ENCODE measurements at places on chromosomes 12 and 14.
A peak's percentile ranks its signal among the peaks of the same experiment; 100 is the strongest.

DNA sequence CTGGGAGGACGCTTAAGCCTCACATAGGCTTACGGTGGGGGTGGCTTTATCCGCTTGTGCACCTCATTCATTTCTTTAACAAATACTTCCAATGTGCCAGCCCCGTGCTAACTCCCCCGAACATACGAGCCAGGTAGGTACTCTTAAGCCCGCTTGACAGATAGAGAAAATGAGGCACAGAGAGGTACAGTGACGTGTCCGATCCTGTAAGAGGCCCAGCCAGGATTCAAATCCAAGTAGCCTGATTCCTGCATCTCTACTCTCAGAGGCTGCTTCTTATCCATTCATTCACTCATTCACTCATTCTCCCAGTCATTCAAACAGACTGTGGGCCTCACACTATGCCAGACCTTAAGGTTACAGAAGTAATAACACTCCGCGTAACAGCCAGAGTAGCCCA, 477 bp downstream of the OAS3 start:
- DNase-seq, result no peak

DNA sequence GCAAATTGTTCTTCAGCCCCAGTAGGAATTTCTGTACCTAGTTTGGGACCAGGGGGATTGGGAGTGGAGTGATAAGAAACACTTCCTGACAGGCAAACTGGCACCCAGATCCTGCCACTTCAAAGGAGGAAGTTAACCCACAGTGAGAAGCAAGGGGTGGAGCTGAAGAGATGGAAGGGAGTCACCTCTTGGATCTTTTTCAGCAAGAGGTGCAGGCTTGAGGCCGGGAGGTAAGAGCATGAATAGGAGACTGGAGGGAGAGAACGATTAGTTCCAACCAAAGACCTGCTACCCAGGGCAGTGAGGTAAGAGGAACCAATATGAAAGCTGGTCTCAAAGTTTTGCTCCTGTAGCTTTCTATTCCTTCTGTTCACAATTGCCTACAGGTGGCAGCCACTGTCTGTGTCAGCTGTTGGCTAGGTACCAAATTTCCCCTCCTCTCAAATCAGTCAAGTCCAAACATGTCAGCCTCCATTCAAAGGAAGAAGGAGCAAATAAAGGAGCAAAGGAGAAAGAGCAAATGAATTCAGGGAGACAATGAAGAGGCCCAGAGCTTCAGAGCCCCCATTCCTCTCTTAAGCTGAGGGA, 14.9 kb upstream of the TAC3 start:
- no peak for DNase-seq

DNA sequence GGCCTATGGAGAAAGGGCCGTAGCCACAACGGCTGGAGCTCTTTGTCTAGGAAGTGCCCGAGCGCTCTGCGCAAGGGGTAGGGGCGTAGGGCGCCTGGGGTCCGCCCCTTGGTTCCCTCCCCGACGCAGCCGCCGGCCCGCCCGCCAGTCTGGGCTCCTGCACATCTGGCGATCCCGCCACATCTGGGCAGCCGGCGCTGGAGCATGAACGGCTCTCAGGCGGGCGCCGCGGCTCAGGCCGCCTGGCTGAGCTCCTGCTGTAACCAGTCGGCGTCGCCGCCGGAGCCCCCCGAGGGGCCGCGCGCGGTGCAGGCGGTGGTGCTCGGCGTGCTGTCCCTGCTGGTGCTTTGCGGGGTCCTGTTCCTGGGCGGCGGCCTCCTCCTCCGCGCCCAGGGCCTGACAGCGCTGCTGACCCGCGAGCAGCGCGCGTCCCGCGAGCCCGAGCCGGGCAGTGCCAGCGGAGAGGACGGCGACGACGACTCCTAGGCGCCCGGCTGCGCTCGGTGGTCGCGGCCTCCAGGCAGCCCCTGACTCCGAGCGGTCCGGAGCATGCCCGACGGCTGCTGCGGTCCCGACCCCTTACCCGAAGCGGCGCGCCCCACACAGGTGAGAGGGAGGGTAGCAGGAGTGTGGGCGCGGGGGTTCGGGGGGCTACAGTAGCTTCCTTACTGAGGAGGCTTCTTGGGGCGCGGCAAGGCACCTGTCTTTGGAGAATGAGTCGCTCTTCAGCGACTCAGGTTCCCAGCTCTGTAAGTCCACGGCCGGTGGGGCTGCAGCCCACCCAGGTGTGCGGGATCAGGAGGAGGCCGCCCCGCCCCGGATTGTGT, at the start of gene SMIM41:
Gene SMIM41, plus strand, starts transcription at position 129 of the 827 bp plus-strand sequence. Its CDS starts 76 bp downstream, at position 205.
- no peak for DNase-seq

DNA sequence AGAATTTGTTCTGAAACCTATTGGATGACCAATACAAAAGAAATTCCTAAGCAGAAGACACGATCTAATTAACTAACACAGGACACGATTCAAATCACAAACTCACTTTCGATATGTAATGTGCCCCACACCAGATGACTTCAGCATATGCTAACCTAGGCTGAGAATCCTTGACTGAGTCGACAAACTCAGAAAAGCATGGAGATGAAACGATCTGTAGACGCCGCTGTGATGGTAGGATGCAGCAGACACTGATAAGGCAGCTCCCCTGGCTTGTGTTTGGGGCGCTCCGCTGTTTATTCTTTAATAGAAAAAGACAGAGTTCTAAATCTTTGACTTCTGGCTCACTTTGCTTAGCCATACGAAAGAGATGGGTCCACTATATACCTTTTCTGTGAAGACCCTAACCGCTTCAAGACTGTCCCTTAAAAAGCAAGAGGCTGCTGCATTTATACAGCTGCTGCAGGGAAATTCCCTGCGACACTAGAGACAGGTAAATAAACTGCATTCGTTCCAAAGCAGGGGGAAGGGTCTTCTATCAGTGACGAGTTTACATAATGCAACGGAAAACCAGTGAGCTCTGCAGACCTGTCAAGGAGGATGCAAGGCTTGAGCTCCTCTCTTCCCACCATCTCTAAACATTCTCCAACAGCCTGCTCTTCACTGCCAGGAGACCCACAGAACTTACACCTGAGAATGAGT, 929 bp downstream of the CHD8 start:
- no peak for DNase-seq

DNA sequence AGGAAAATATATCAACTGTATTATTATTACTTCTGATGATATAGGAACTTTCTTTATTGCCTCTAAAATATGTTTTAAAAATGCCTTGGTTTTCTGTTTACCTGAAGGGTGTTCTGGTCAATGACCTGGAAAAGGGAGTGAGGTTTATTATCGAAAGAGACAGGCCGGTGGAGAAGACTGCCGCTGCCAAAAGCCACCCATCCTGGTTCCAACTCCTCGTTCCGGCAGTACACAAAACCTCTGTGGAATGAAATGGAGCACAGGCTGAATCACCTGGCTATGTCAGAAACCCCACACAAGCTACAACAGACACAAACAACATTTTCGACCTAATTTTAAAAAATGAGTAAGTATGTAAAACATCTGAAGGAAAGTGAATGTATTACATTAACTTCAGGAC, 73.6 kb downstream of the HECTD4 start:
- DNase-seq, result no peak

DNA sequence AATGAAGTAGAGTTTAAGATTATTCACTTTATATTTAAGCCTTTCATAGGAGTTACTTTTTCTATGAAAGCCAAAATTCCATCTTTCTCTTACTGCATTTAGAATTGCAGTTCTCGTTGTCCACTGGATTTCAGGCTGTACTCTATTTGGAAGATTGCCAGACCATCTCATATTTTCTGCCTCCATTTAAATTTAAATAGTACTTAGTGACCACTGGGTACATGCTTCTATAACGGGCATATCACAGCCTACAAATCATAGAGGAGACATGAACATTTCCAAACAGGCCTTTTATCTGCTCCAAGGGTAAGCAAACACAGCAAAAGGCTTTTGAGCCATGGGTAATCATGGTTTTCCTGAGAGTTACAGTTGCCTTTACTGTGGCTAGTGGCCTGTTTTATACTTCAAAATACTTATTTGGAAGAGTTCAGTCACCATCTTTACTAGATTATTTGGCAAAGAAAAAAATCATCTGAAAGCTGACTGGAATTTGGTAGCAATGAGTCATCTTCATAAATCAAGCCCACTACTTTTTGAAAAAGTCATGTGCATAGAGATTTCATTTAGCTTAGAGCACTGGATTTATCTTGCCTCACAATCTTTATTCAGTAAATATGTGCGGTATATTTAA, 15.7 kb downstream of the ANO6 start:
- DNase-seq, result no peak

DNA sequence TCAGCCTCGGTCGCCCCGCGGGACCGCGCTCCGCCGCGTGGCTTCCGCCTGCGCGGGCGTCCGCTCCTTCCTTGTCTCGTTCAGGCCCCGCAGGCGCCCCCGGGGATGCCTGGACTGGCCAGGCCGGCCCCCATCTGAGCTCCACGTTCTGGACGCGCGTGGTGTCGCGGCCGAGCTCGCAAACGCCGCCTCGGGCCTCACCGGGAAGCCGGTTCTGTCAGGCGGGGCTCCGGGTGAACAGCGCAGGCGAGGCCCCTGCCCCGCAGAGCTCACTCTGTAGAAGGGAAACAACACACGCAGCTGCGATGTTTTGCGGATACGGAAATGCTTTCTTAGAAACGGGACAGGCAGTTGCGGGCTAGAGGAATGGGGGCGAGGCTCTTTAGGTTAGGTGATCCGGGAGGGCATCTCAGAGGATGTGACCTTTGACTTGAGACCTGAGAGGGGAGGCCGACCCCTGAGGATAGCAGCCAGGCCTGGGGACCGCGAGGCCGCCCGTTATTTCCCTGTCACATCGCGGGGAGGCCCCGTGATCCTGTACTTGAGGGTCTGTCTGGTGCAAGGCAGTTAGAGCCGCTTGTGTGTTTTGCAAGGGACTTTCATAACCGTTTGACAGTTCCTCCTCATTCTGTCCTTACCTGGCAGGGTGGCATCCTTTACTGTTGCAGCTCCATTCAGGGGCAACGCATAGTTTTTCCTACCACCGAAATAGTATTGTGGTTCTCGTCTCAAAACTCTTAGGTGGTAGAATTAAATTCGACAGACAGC, 584 bp downstream of the VRK1 start:
- DNase-seq, result peak; percentile 64

DNA sequence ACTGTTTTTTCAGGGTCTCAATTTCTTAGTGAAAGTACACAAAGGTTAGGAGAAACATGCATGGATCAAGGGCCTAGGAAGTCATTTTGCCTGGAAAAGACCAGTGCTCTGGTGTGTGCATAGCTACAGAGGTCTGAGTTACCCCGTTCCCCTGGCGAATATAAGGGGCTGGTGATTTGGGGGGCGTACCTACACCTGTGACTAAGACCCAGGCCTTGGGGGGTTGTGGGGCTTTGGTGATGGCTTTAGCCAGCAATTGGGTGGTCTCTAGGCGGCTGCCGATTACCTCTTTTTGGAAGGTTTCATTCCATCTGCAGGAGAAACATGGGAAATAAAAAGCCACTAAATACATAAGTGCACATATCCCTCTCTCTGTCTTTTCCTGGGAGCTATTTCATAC, 1.1 kb downstream of the SDR39U1 start:
- DNase-seq, result no peak

DNA sequence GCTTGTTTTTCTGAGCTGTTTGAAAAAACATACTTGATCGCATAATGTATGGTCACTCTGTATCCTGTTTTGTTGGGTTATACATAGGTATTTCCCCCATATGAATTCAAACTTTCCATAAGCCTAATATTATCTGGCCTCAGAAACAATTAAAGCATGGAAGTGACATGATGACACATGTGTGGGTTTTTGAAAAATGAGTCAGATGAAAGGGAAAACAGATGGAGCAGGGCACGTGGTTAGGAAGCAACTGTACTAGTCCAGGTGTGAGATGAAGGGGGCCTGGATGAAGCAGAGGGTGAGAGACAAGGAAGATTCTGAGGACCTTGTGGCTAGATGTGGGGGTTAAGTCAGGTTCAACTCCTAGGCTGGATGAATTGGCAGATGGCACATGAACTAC, 92.7 kb upstream of the DNM1L start:
- no peak for DNase-seq

- DNase-seq, result no peak
Observed at GRCh38 chr14:50040401-50040775, 76.0 kb downstream of the VCPKMT start.

- no peak for DNase-seq
Observed at GRCh38 chr14:39169541-39169900, 612 bp downstream of the TRAPPC6B start.

GRCh38 chr14:77883847-77884238, 83.9 kb downstream of the ADCK1 start:
- no peak for DNase-seq

- DNase-seq, result no peak
Observed at GRCh38 chr12:104648756-104649155, 192.0 kb downstream of the CHST11 start.

- DNase-seq, result no peak
Observed at GRCh38 chr14:68939181-68939892, 39.8 kb downstream of the ACTN1 start.

DNA sequence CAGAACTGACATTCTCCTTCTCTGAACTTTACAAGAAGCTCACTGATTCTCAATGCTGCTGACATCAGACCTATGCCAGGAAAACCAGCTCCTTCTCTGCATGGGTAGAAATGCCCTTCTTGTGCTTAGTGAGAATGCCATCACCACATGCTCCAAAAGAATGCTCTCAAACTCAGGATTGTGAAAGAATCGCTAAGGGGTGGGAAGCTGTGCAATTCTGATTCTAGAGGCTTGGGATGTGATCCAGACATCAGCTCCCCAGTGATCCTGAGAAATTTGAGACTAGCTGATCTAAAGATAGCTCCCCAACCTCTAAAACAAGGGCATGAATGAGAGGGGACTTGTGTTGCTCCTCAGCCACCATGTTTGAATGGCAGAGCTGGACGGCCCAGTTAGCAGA, 113.2 kb downstream of the DPF3 start:
- no peak for DNase-seq

- DNase-seq, result no peak
Observed at GRCh38 chr12:14850929-14851663, 7.8 kb upstream of the ART4 start.

GRCh38 chr14:75208843-75209242, 32.4 kb upstream of the TMED10 start:
- DNase-seq, result no peak

GRCh38 chr12:52335598-52336262, 14.5 kb upstream of the KRT83 start:
- no peak for DNase-seq

DNA sequence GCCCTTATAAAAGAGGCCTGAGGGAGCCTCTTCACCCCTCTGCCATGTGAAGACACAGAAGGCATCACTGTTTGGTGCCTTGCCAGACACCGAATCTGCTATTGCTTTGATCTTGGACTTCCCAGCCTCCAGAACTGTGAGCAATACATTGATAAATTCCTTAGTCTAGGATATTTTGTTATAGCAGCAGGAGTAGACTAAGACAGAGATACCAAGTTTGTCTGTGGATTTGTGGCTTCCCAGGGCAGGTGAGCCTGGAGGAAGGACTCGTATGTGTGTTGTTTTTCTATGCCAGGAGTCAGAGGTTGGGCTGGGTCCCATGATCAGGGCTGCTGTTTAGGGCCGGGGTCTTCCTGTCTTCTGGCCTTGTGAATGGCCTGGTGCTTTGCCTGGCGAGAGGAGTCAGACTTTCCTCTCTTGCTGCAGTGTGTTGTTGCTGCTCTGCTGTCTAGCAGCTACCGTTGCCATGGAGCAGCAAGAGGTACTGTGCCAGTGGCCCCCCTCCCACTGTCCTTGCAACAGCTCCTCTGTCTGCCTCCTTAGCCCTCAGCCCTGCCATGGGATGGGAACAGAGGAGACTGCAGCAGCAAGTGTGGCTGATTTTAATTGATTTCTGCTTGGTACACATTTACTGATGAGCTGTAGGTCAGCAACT, 111.2 kb downstream of the CHST11 start:
- no peak for DNase-seq

- DNase-seq, result no peak
Observed at GRCh38 chr14:104335611-104336010, 197.2 kb downstream of the KIF26A start.

- DNase-seq, result no peak
Observed at GRCh38 chr12:129101816-129102215, 248.5 kb downstream of the GLT1D1 start.

Measured in activated CD4-positive, CD25-positive, alpha-beta regulatory T cell treated with anti-CD3 and anti-CD28 coated beads, Interleukin-2, amount 50 U/mL, for 72 hours (primary cell).